NCI-H2081 (cell line): ENCODE measurements at places on chromosomes 1 and 21.

GRCh38 chr21:21241391-21241790 is 243.2 kb downstream of the NCAM2 start:
- DNase-seq = no peak

DNA sequence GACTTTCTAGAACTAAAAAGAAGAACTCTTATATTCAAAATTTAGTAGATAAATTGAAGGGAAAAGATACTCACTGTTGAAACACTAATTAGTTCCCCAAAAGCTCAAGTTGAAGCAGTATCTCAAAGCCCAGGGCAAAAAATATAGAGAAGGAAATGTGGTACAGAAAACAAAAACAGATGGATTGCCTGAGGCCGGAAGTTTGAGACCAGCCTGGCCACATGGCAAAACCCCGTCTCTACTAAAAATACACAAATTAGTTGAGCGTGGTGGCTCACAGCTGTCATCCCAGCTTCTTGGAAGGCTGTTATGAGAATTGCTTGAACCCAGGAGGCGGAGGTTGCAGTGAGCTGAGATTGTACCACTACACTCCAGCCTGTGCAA is 36.0 kb downstream of the FAM177B start:
- DNase-seq = no peak

DNA sequence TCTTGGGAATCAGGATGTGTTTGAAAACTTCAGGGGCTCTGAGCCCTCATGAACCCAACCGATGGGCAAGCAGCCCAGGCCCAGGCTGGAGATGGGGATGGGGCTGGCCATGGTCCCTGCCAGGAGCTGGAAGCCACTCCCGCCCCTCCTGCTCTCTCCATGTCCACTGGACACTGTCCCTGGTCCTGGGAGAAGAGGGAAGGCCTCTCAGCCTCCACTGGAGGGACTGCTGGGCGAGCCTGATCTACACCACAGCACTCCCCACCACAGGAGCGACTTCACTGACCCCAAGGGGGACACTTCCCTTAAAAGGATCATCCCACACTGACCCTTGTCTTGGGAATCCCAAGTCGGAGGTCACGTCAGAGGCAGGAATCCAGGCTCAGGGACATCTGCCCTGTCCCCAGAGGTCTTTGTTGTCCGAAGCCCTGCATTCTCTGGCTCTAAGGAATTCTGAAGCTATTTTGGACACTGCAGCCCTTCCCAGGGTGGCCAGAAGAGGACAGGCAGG is 16.9 kb upstream of the COL18A1 start:
- no peak for DNase-seq

GRCh38 chr21:37389456-37389855 is 22.9 kb downstream of the DYRK1A start:
- DNase-seq = no peak
